Pancreas (tissue), 10 donors: ENCODE measurements at places on chromosomes 1 and 21.

DNA sequence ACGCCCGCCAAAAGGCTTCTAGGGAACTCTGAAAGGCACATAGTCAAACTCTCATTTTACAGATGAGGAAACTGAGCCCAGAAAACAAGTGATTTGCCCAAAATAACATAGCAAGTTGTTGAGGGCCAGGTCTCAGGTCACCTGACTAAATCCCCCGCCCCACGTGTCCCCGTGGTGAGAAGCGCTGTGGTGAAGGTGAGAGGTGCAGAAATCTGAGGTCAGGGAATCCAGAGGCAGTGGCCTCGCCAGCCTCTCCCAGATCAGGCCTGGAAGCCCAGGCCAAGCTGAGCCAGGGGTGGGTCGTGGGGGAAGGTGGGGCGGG is 5.1 kb downstream of the HDGF start:
- peak overlapping the region; percentile 98 for H3K4me3 ChIP-seq
- peaks cover 32% of the 10 kb centered on the region for H3K4me1 ChIP-seq
- H3K36me3 ChIP-seq, result peaks cover 8% of the 10 kb centered on the region
- peak overlapping the region; percentile 98 for H3K27ac ChIP-seq
- no peak for DNase-seq

DNA sequence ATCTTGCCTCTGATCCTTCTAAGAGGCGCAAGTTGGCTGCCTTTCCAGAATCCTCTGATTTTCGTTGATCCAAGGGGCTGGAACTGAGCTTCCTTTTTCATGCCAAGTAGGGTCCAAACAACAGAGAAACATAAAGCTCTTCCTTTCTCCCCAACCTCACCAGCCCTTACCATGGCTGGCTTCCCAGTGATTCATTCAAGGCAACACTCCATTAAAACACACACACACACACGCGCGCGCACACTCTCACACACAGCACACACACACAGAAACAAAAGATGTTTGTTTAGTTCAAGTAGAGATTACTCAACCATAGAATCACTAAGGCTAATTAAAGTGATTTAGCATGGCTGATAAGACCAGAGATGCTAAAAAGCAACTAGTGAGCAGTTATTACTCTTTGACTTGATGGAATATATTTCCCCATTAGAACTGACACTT is 13.0 kb upstream of the GUCA2A start:
- H3K27me3 ChIP-seq, result no peaks in the 10 kb centered on the region
- no peak overlapping the region for H3K27ac ChIP-seq
- no peak overlapping the region for H3K4me3 ChIP-seq
- H3K4me1 ChIP-seq, result peaks cover 14% of the 10 kb centered on the region

DNA sequence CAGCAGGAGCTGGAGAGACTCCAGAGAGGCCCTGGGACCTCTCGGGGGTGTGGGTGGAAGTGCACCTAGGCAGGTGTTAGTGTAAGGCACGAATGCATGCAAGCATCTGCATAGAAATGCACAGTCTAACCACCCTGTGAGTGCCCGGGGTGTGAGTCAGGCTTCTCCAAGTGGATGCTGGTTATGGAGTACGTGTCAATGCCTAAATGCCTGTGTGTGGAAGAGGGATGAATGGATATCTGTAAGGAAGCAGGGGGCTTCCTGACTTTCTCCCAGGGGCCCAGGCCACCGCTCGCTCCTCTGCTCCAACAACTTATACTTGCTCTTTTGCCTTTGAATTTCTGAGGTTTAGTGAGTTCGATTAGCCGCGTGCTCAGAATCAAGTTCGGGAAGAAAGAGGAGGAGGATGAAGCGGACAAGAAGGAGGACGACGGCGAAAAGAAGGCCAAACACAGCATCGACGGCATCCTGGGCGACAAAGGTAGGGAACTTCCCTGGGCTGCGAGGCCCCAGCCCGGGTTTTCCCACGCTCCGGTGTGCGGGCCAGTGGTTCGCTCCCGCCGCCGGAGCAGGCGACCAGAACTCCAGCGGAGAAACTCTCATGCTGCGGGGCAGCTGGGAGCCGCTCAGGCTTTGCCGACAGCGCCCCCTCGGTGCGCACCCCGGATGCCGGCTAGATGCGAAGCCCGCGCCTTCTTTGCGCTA is 5.4 kb downstream of the PAX7 start:
- H3K4me3 ChIP-seq, result no peak overlapping the region
- DNase-seq, result no peak
- H3K27me3 ChIP-seq, result peaks cover 16% of the 10 kb centered on the region

GRCh38 chr1:66981679-66982078 is 56.9 kb downstream of the MIER1 start:
- no peak for DNase-seq
- H3K27me3 ChIP-seq, result no peaks in the 10 kb centered on the region
- H3K4me3 ChIP-seq, result no peak overlapping the region
- peaks cover 51% of the 10 kb centered on the region for H3K4me1 ChIP-seq
